Omental fat pad (tissue), 4 donors: ENCODE measurements at places on chromosomes 5 and 9. TPM values are rescaled to one million over a fixed set of nuclear protein-coding genes. Genes with fewer than 3 reads are reported as not detected.

The DBH gene
- total RNA-seq: not detected

The SPINK1 gene
- not detected for total RNA-seq

The TTLL11 gene
- total RNA-seq: 7.0 TPM

The SGCD gene
- total RNA-seq: 1.1 TPM

The ZNG1E gene
- total RNA-seq: 44.8 TPM

The ENTPD8 gene
- not detected for total RNA-seq

The ADRA1B gene
- total RNA-seq: 1.6 TPM

The PCDHA4 gene
- total RNA-seq: 1.1 TPM

The ORM2 gene
- 1.6 TPM for total RNA-seq

The FAM163B gene
- total RNA-seq: not detected

The TMC1 gene
- total RNA-seq: not detected

The TLR4 gene
- total RNA-seq: 105 TPM

The HSPB3 gene
- total RNA-seq: not detected

The RPP25L gene
- total RNA-seq: 28.1 TPM

The INSL4 gene
- total RNA-seq: not detected

The CATSPER3 gene
- not detected for total RNA-seq

The CER1 gene
- 0.37 TPM for total RNA-seq

The MAPKAP1 gene
- total RNA-seq: 72.8 TPM
